ENCODE measurements at places on chromosomes 16 and 17. TPM values are rescaled to one million over a fixed set of nuclear protein-coding genes. Genes with fewer than 3 reads are reported as not detected.

Gene TMEM92
- 16.1 TPM for total RNA-seq

Gene NPTX1
- total RNA-seq = 210 TPM

Gene SLC2A4
- 0.39 TPM for total RNA-seq

Gene SULT1A2
- 0.12 TPM for total RNA-seq

Gene CEP295NL
- total RNA-seq = 0.43 TPM

Gene UMOD
- not detected for total RNA-seq

Gene NTN3
- 0.06 TPM for total RNA-seq

Gene MEIOB
- 1.4 TPM for total RNA-seq

Gene TP53TG3
- 0.96 TPM for total RNA-seq

Gene KRT28
- total RNA-seq = not detected

Gene RPL27
- total RNA-seq = 3,103 TPM

Gene AIPL1
- total RNA-seq = not detected

Gene IL17C
- total RNA-seq = not detected

Gene FBXW10
- 0.97 TPM for total RNA-seq

Gene CACNG4
- 13.4 TPM for total RNA-seq

Gene ST6GALNAC1
- total RNA-seq = 0.05 TPM

Gene EME2
- 10.0 TPM for total RNA-seq

Gene TMIGD1
- total RNA-seq = not detected

Gene AURKB
- total RNA-seq = 153 TPM

Gene KANSL1
- total RNA-seq = 22.6 TPM

Gene TMEM204
- total RNA-seq = not detected

Gene WFDC1
- total RNA-seq = not detected
